ENCODE measurements at places on chromosomes 16 and 17. TPM values are rescaled to one million over a fixed set of nuclear protein-coding genes. Genes with fewer than 3 reads are reported as not detected.
A peak's percentile ranks its signal among the peaks of the same experiment; 100 is the strongest.

DNA sequence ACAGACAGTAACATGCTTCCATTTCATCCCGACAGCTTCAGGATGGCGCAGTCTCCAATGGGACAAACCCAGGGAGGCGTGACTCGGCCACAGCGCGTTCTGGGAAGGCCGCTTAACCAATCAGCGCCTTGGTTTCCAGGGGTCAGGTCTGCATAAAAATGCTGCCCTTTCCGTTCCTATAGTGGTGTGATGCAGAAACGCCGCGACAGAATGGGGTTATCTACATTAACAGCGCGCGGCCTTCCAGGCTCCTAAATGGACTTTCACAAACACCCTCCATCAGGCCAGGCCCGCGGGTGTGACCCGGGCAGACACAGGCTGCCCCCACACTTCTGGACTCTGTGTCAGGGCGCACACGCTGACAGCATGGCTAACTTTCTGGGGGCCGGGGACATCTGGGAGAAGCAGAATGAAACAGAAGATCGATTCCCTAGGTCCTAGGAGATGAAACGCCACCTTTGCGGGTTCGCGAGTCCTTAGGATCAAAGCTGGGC, 792 bp downstream of the TMEM231 start:
- DNase-seq = peak; percentile 92

The EFCAB5 gene
- 0.42 TPM for total RNA-seq

DNA sequence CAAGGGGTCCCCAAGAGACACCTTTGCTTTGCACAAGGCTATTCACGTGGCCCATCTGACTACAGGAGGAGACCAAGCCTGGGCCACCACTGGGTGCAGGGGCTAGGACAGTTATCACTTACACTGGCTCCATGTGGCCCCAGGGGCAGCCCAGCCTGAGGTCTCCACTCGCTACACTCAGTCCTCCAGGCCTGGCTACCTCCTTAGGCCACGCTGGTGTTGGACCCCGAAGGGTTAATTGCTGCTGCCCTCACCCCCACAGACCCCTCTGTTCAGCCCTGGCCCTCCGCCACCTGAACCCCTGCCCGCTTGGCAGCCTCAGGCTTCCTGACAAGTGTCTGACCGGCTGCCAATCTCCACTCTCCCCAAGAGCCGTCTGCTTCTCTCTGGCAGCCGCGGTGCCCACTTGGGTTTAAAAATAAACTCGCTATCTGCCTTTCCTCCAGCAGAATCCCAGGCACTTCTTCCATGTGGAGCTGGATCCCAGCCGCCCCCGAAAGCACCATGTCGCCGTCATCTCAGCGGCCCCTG, 27.8 kb downstream of the ADAM11 start:
- no peak for DNase-seq

DNA sequence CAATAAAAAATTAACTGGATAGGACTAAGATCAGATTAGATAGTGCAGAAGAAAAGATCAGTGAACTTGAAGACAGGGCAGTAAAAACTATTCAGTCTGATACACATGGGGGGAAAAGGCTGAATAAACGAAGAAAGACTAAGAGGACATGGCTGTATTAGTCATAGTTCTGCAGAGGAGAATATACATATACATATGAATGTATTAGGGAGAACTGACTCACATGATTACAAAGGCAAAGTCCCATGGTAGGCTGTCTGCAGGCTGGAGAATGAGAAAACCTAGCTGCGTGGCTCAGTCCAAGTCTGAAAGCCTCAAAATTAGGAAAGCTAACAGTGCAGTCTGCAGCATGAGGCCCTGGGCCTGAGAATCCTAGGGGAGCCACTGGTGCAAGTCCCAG, 98.2 kb upstream of the GNAO1 start:
- no peak for DNase-seq

The FAM20A gene
- 71.6 TPM for total RNA-seq

GRCh38 chr17:74711058-74711824, 1.5 kb downstream of the CD300LF start:
- DNase-seq = no peak

GRCh38 chr17:33038740-33039139, 47.1 kb downstream of the SPACA3 start:
- no peak for DNase-seq

DNA sequence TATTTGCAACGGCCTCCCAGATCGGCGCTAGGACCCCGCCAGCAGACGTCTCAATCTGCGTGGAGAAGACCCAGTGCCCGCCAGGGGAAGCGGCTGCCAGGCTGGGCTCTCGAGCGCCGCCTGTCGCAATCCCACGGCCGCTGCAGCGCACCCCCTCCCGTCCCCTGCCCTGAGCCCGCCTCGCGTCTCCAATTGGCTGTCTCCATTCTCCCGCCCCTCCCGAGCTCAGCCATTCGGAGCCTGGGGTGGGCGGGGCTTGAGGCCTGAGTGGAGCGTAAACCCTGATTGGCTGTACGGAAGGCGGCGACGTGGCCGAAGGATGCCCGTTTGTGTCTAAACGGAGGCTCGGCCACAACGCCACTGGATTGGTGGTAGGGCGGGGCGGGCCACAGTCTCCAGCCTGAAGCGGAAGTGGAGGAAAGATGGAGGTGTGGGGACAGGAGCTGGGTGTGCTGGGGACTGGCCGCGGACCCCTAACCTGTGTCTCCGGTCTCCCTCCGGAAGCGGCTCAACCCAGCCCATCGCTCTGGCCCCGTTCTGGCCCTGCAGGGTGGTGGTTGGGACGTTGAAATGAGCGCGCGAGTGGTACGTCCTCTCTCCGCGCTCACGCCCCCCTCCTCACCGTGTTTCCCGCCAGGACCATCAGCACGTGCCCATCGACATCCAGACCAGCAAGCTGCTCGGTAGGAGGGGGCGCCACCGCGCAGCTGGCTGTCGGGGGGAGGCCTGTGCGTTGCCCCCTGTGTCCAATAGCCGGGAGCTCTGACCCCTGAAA, at the start of gene CDK5RAP3:
Gene CDK5RAP3 (plus strand): TSS at position 389 of the 775 bp plus-strand sequence. CDS start 34 bp downstream, at position 423.
- DNase-seq = peak; percentile 100

The UTS2R gene
- total RNA-seq = not detected

The CDH15 gene
- total RNA-seq = not detected

DNA sequence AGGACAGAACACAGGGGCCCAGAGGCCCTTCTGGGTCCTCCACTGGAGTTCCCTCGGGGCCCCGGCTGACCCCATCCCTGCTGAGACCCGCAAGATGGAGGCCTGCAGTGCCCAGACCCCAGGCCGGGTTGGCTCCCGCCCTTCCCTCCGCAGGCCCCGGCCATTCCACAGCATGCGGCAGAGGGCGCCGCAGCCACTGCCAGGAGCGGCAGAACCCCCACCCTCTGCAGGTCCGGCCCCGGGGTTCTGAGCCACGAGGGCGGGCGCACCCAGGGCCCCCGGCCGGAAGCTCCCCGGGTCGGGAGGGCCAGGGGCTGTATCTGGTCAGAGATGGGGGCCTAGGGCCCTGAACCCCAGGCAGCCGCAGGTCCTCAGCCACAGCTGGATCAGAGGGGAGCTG, 2.4 kb upstream of the PERCC1 start:
- DNase-seq = no peak

DNA sequence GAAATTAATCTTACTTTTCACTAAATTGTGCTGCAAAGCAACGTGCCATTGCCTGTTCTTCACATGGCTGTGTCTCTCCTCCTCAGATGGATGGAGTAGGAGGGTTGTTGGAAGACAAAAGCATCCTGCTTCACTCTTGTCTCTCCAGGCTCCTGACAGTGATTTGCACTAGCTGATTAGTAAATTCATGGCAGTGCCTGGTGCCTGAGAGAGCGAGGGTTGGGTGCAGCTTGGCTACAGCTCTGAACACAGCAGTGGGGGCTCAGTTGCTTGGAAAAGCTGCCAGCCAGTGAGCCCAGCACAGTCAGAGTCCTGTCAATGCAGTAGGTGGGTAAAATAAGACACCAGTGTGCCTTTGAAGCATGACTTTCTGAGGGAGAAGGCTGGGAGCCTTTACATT, 37.4 kb downstream of the CDH13 start:
- no peak for DNase-seq

The NHERF2 gene
- 110 TPM for total RNA-seq

- peak; percentile 39 for DNase-seq
These were observed 15.4 kb upstream of the GFAP start for GRCh38 chr17:44930667-44931066.

GRCh38 chr17:38915639-38915995, 9.8 kb upstream of the LASP1NB start:
- no peak for DNase-seq

GRCh38 chr17:59027750-59028149, 78.9 kb downstream of the TRIM37 start:
- no peak for DNase-seq

All from aorta (tissue), 5 donors.